ENCODE measurements at places on chromosomes 4 and X.

GRCh38 chrX:68415316-68415715 is 18.0 kb downstream of the OPHN1 start:
- no peak for DNase-seq

DNA sequence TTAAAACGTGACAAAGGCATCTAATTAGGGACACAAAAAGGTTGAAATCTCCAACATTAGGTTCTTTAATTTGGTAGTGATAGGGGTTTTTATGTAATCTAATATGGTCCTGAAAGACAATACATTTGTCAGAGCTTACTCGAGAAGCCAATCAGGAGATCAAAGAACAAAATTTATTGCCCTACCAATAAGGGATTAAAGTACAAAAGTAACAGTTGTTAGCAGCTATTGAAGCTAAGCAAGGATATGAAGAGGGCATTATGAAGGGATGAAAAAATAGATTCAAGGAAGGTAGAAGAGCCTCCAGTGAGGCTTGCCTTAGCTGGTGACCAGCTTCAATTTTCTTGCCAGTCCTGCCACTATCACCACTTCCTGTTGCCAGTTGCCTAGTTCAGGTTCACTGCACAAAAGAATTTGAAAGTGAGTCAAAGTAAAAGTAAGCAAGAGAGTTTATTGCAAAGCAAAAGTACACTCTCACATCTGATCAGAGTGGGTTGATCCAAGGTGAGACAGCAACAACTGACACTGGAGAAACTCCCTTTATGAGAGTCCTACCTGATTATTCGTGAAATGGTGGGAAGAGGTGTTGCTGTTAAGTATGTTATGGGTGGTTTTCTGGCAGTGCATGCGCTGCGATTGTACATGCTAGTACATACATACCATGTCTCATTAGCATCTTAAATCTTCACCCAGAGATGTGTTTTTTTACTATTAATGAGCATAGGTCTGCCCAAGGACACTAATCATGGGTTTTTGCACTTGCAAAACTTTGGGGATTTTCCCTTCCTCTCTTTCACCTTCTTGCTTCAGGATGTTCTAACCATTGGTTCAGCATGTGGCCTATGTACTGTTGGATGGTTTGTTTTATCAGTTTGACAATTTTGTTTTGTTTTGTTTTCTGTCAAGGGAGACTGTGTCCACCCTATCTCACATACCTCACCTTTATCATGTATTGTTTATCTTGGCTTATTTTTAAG is 263.2 kb upstream of the ITM2A start:
- no peak for DNase-seq

DNA sequence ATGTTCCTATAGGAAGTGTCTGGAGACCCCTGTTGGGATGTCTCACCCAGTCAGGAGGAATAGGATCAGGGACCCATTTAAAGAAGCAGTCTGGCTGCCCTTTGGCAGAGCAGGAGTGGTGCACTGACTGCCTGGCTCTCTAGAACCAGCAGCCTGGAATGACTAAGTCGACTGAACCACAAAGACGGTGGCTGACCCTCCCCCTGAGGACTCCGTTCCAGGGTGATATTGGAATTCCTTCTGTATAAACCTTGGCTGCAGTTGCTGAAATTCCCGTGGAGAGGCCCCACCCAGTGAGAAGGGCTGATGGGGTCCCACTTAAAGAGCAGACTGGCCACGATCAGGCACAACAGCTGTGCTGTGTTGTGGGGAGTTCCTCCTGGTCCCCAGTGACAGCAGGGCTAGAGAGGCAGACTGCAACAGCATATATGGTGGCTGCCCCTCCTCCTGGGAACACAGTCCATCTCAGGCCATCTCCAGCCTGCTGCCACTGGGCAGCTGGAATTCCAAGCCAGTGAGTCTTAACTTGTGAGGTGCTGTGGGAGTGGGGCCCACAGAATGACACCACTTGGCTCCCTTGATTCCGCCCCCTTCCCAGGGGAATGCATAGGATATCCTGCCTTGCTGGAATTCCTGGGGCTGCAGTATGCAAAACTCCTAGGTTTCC is 41.8 kb upstream of the RLIM start:
- no peak for DNase-seq

DNA sequence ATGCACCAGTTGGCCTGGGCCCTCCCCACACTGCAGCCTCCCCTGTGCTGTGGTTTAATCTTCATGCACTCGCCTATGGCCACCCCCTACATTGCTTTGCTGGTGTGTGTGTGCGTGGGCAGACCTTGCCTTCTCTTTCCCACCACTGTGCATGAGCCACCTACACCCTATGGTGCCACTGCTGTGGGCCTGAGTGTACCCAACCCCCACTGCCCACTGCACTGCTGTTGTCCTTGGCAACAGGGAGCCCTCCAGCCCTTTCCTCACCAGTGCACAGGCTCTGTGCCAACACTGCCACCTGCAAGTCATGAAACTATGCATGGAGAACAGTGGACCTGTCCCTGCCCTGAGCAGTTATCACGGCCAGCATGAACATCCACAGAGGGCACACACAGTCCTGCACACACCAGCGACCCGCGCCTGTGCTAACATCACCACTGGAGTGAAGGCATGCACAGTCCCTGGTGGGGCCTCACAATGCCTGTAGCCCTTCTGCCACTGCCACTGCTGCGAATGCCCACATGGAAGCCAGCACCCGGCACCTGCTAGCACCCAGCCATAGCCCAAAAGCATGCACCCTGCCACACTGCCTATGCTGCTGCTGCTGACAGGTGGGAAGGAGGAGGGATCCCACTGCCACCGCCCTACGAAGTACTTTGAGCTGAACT is 237.8 kb upstream of the ARSJ start:
- DNase-seq, result no peak

DNA sequence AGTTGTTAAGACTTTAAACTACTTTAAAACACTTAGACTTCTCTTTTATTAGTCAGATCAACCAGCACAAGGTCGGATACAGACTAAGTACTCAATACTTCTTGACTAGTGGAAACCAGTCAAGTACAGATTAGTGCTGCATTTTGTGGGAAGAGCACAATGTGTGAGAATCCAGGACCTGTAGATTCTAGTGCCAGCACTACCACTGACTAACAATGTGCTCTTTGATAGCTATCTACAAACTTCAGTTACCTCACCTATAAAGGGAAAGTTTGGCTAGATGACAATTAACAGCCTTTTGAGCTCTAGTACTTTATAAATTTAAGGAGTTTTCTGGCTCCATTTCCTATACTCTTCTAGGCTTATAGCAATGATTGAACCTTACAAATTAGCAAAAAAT is 181.5 kb downstream of the SLC4A4 start:
- DNase-seq, result no peak

- DNase-seq, result no peak
These were observed 110.0 kb upstream of the PPARGC1A start for GRCh38 chr4:23999714-24000469.

DNA sequence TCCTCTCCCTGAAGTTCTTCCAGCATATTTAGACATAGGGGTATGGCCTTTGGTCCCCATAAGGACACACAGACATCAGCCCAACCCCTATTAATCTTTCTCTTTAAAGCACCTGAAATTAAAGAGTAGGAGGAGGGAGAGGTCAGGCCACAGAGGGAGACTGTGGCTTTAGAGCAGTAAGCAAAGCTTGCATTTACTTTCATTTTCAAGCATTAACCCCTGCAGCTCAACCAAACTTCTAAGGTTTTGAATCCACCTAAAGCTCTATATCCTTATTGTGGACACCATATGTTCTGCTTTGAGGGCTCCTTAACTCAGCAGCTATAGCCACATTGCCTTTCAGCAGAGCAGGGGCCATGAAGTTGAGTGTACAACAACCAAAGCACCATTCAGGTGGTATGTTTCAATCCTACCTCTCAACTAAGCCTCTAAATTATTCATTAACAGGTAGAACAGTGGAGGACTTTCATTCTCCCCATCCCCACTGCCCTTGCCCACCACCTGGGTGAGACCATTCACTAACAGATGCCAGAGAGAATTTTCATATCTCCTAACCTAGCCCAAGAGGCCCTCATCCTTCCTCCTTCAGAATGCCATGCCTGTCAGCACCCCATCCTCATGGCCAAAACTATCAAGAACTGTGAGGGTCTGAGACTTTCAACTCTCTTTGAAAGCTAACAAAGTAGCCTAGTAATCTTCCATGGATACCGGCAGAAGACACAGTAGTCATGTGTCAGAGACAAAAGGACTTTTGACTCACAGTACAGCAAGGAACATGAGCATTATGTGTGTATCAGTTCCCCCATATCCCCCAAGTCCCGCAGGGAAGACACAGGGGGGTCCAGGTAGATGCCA is 20.8 kb downstream of the LIN54 start:
- DNase-seq, result no peak

GRCh38 chr4:156606554-156607477 is 364.8 kb downstream of the PDGFC start:
- DNase-seq, result no peak

- no peak for DNase-seq
These were observed 396.0 kb downstream of the PDGFC start for GRCh38 chr4:156575430-156576073.

DNA sequence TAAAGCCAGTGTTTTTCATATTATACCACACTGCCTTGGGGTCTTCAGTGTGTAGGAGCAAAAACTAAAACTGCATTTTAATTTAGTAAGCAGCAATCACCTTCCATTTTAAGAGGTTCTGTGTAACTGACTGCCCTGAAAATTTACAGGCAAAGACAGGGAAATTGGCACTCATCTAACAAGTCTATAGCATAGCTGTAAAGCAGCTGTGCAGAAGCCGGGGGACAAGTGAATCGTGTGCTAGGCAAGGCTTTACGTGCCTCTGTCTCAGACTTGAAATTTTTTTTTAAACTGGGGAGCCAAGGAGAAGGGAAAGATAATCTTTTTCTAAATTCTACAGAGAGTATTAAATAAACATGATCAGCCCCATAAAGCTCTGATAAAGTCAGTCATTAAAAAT is 39.7 kb downstream of the TSPAN5 start:
- no peak for DNase-seq

DNA sequence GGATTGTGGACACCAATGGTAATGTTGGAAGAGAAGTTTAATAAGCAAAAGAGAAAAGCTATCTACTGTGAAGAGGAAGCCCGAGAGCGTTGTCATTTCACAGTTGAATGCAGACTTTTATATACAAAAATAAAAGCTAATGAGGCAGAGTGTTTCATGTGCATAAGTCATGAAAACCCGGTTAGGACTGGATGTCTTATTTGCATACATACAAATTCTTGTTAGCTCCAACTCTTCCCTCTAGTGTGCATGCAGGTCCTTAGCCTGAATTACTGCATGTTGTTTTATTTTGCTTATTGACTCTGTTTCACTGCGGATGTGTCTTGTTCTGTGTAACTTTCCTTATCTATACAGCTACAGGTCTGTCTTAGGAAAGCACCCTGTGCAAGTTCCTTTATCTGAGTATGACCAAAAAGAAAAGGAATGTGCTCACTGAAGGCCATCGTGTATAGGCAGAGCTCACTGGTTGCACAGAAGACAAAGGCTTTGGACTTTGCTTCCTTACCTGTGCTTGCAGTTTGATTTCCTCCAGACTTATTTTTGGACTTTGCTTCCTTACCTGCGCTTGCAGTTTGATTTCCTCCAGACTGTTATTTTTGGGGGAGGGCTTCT is 25.1 kb upstream of the UGT2B11 start:
- no peak for DNase-seq

GRCh38 chrX:119784747-119785446 is 6.5 kb downstream of the RPL39 start:
- no peak for DNase-seq

DNA sequence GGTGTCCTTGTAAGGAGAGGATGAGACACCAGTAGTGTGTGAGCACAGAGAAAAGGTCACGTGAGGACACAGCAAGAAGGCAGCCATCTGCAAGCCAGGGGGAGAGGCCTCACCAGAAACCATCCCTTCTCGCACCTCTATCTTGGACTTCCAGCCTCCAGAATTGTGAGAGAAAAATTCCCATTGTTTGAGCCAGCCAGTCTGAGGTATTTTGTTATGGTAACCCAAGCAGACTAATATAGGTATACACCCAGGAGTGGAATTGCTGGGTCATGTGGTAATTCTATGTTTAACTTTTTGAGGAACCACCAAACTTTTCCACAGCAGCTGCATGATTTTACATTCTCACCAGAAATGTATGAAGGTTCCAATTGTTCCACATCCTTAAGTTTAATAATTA is 25.6 kb downstream of the ZDHHC9 start:
- no peak for DNase-seq

GRCh38 chr4:10403633-10404445 is 53.4 kb downstream of the ZNF518B start:
- DNase-seq, result no peak

GRCh38 chr4:25749150-25749794 is 93.6 kb downstream of the SLC34A2 start:
- no peak for DNase-seq

DNA sequence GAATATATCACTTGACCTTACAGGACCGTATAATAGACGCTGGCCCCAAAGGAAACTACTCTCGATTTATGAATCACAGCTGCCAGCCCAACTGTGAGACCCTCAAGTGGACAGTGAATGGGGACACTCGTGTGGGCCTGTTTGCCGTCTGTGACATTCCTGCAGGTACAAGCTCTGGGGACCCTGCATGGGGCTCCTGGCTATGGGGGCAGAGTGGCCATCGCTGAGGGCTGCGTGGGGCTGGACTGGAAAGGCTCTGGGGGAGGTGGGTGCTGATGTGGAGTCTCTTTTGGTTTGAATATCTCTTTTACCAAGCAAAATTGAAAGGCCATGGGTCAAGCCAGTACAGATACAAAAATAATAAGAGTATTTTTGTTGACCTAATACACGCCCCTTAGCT is 33.9 kb downstream of the NELFA start:
- DNase-seq, result no peak

DNA sequence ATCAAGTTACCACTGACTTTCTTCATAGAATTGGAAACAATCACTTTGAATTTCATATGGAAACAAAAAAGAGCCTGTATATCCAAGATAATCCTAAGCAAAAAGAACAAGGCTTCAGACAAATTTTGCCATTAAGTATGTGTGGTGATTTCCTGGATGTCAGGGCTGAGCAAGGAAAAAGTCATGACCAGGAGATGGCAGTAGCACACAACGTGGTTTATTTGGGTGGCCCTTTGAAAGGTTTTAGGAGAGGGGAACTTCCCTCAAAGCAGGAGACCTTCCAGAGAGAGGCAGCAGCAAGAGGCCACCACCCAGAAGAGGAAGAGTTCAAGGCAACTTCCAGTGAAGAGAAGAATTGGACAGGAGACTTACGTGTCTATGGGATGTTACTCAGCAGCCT is 18.1 kb upstream of the ZXDB start:
- no peak for DNase-seq

DNA sequence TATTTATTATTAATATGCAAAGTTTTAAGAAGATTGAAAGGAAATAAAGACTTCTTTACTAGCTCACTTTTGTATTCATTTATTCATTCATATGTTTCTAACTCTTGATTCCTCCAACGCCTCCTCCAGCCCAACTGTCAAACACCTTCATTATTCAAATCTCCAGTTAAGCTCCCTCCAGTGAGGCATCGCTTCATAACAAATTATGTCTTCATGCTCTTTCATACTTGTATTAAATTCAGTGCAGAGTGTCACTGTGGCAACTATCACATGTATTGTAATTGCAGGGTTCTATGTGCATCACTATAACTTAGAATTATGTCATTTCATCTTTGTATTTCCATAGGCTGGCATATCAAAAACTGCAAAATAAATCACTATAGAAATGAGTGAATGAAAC is 1394.2 kb upstream of the PCDH7 start:
- no peak for DNase-seq

Measured in stimulated activated CD4-positive, alpha-beta T cell treated with anti-CD3 and anti-CD28 coated beads, TNF-alpha, amount 100 ng/mL, for 24 hours (primary cell).